NCI-H146 (cell line): ENCODE measurements at places on chromosomes 5 and 9.

- no peak for DNase-seq
Observed at GRCh38 chr5:68114378-68115040, 101.0 kb upstream of the PIK3R1 start.

- peak; percentile 43 for DNase-seq
Observed at GRCh38 chr5:124747791-124748686, 1.6 kb upstream of the ZNF608 start.

GRCh38 chr5:10111571-10111970, 138.1 kb downstream of the ATPSCKMT start:
- no peak for DNase-seq

GRCh38 chr9:24624481-24624880, 78.8 kb upstream of the IZUMO3 start:
- no peak for DNase-seq

- no peak for DNase-seq
Observed at GRCh38 chr5:107154593-107154992, 516.1 kb downstream of the EFNA5 start.

GRCh38 chr5:50724-51499, 41.1 kb upstream of the PLEKHG4B start:
- no peak for DNase-seq

- no peak for DNase-seq
Observed at GRCh38 chr9:111527347-111527746, 2.4 kb downstream of the ZNF483 start.

DNA sequence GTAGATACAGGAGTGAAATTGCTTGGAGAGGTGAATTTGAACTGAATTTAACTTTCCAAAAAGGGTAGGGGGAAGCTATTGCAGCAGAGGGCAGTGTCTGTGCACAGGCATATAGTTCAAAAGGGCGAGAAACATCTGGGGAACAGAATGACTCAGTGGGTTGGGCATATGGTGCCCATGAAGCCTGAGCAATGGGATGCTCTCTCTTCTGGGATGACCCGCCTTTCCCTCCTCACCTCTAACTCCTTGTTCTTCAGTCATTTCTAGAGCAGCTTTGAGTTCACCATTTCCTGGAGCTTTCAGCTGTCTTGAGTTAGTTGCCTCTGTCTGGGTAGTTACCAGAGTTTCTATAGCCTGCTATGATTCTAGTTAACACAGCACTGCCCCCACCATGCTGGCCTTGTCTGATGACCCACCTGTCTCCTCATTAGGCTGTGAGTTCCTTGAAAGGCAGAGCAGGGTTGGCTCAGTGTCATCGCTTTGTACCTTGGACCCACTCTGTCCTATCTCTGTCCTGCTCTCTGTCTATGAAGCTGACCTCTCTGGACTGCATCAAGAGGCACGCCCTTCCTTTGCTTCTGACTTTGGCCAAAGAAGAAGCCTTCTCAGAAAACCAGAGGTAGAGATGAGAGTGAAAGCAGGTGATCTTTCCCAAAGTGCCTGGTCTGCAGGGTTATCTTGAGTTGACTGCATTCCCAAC, 299.6 kb upstream of the KLF4 start:
- no peak for DNase-seq

DNA sequence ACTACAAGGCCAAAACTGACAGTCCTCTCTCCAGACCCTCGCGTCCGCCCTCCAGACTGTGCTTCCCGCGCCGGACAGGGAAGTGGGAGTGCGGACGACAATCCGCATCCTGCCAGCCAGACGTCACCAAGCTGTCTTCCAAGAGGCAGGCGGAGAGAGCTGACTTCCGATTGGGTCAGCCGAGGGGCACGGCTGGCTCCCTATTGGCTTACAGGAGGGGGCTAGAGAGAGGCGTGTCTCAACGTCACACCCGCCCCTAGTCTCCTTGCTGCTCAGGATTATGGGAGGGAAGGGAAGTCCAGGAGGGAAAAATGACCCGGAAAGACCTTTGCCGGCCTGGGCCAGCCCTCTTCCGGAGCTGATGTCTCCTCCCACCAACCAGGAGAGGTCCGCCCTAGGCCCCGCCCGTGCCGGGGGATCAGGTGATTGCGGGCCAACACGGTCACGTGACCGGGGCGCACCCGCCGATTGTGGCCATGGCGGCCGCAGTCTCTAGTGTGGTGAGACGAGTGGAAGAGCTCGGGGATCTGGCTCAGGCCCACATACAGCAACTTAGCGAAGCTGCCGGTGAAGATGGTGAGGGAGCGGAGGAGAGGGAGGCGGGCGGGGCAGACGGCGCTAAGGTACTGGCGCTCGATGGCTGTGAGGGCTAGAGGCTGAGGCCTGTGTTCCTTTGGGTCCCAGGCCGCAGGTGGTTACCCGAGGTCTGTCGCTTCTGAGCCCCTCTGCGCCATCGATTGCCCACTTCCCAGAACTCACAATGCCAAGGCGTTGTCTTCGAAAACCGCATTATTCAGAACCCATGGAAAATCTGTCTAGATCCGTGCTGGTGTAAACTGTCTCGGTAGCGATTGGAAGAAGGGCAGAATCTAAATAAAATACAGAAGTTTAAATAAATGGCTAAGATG, at the start of gene RIMOC1:
Gene RIMOC1, plus strand, starts transcription at position 453 of the 908 bp plus-strand sequence. Its CDS starts 24 bp downstream, at position 477.
- peak; percentile 99 for DNase-seq

- DNase-seq = peak; percentile 37
Observed at GRCh38 chr5:10306806-10307205, 896 bp downstream of the CMBL start.

DNA sequence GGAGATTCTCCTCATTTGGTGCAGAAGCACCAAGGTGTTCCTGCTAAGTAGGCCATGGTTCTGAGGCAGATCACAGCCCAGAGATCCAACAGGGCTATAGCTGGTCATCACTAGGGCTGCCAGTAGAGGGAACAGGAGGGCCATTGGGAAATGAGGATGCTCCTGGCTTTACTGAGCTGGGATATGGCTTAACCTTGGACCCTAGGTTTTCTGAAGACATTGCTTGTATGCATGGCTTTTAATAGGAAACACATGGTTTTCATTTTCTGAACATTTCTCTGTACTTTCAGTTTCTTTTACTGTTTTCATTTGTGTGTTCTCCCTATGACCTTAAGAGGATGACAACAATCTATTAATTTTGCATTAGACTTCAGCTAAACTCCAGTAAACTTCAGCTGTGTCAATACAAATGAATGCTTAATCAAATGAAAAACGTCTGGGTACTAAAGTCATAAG, at the start of gene IFNW1:
Gene IFNW1, minus strand, starts transcription at position 406 of the 456 bp plus-strand sequence. Its CDS starts 262 bp downstream, at position 144.
- no peak for DNase-seq

GRCh38 chr9:129489838-129490582, 130.9 kb downstream of the C9orf50 start:
- DNase-seq = no peak

DNA sequence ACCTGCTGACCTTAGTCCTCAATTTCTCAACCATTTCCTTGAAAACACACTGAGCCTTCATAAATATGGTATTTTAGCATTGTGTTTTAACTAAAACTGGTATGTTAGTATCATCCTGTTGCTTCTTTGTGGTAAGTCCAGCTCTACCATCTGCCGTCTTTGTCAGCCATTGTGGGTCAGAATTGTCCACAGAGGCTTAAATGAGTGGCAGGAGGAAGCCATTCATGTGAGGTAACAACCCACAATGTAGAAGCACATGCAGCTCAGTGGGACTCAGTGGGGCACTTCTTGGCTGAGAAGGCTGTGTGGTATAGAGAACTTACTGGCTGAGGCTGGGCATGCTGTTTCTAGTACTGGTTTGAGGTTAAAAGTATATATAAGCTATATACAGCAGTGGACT, 149.2 kb upstream of the NR3C1 start:
- DNase-seq = no peak

- no peak for DNase-seq
Observed at GRCh38 chr5:377326-377981, 55.9 kb downstream of the AHRR start.

DNA sequence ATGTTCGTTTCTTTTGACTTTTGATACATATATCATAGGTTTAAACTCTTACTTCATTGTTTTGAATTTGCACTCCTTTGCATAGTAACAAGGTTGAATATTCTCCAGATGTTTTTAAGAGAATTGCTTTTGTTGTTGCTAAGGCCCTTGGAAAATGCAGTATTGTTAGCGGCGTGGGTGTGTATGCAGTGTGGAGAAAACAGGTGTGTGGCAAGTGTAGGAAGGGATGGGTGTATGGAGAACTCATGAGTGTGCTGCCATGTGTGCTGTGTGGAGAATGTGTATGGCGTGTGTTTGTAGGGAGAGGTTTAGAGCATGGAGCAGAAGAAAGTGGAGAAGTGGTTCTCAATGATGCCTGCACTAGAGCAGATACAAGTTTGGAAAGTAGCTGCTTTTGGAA, 87.3 kb downstream of the WWC1 start:
- DNase-seq = no peak

GRCh38 chr9:118561051-118561450, 808.2 kb downstream of the BRINP1 start:
- no peak for DNase-seq

DNA sequence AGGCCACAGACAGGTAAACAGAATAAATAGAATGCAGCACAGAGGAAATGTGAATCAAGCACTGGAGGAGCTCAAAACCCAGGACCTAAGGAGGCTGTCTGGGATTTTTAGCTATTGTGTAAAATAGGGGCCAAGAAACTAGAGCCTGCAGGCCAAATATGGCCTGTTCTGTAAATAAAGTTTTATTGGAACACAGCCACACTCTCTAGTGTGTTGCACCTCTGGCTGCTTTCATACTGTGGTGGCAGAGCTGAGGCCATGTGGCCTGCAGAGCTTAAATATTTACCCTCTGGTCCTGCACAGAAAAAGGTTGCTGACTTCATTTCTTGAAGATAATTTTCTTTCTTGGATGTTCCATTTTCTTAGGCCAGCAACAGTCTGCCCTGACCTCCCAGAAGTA, 136.4 kb downstream of the WDR41 start:
- no peak for DNase-seq

- DNase-seq = no peak
Observed at GRCh38 chr5:32057187-32058096, 116.7 kb downstream of the GOLPH3 start.

- DNase-seq = no peak
Observed at GRCh38 chr9:131585375-131585774, 40.1 kb downstream of the PRRT1B start.

GRCh38 chr5:2542821-2543220, 208.7 kb downstream of the IRX2 start:
- DNase-seq = no peak

DNA sequence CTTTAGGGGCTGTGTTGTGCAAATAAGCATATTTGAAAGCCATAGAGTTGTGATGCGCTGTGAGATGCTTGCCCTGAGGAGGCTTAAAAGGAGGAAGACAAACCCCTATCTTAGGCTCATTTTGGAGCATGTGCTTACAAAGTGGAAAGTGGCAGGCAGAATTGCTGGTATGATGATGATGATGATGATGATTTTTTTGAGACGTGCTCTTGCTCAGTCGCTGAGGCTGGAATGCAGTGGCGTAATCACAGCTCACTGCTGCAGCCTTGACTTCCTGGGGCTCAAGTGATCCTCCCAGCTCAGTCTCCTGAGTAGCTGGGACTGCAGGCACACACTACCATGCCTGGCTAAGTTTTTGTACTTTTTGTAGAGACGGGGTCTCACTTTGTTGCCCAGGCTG, 1.7 kb downstream of the CNOT8 start:
- DNase-seq = no peak

- DNase-seq = no peak
Observed at GRCh38 chr5:62828742-62829603, 250.4 kb downstream of the LRRC70 start.

GRCh38 chr9:86636038-86636437, 281.8 kb upstream of the TUT7 start:
- DNase-seq = no peak

GRCh38 chr9:130634191-130634768, 30.1 kb upstream of the PRDM12 start:
- no peak for DNase-seq

DNA sequence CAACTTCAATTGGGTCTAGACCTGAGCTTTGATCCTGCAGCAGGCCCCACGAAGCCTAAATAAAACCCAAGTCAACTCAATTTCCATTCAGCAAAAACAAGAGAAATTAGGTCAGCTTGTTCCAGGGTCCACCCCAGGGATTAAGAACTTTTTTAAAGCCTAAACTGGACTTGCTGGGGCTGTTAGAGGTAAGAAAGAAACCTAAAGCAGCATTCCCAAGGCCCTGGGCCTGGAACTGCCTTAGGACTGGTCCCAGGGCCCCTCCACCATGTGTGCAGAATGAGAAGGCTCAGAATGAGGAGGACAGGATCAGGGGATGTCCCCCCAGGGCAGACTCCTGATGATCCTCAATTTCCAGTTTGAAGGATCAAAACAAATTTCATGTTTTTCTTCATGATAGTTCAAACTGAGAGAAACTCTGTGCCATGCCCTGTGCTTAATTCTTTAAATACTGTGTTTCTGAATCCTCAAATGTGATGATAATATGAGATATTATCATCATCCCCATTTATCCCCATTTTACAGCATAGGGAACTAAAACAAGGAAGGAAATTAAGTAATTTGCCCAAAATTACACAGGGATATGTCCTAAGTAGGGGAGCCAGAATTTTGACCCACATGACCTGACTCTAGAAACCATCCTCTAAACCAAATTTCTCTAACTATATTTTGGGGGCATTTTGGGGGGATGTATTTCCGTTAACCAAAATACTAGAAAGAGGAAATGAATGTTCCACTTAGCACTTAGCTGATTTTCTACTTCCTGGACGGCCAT, 64.5 kb downstream of the DENND1A start:
- DNase-seq = no peak

- DNase-seq = peak; percentile 57
Observed at GRCh38 chr5:149632311-149633251, 51.3 kb downstream of the ARHGEF37 start.

DNA sequence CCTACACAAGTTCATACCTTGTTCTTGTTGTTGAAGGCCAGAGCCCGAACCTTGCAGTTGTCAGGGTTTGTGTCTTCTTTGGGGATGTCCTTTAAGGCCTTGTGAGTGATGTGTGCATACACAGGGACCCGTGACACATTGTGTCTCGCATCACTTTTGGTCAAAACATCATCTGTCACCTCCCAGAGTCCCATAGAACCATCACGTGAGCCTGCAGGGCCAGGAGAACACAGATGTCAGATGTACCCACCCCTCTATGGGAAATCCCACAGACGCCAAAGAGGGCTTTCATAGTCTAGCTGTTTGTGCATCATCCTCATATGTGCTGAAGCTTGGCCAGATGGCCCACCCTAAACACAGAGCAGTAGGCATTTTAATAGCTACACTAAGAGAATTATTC, 28.2 kb downstream of the DCAF12 start:
- no peak for DNase-seq
